ENCODE measurements at places on chromosomes 16 and 17.

- DNase-seq = no peak
Measured at GRCh38 chr16:21608639-21609328, 9.4 kb downstream of the METTL9 start.

DNA sequence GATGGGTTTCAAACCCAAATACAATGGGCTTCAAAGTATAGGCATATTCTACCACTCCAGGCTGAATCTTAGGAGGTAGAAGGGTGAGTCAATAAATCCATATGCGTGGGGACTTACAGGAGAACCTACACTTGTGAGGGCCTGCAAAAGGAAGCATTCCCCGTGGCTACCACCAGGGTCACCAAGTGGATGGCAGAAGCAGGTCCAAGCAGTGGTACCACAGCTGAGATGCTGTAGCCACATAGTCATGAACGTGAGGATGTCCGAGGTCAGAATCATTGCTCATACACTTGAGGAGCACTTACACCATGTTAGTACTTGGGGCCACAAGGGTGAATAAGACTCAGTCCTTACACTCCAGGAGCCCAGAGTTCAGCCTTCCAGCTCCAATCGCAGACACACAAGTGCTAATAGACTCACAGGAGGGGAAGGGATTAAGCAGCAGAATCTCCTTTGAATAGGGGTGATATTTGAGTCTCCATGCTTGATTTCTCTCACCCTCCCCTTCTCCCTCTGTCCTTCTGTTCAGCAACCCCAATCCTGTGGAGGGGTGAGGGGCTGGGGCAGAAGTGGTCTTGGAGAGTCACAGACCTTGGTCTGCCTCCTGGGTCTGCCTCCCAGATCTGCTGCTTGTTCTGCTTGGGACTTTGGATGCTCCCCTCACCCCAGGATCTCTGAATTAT is 42.5 kb upstream of the ASIC2 start:
- no peak for DNase-seq

- no peak for DNase-seq
Measured at GRCh38 chr17:27338536-27338985, 44.6 kb downstream of the WSB1 start.

DNA sequence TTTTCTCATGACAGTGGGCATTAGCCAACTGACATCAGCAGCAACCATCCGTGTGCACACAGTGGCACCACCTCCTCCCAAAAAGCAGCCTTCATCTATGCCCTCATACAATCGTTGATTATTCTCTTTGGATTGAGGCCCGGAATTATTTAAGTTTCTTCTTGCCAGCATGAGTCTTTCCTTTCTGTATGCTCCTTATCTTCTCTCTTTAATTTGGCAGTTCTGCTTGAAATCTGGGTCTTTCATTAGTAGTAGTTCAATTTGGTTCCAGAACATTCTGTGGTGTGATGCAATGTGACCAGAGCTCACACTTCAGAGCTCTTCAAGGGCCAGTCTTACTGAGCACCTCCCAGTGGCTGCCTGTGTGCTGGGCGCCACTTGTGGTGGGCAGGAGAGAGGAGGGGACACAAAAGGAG is 52.2 kb upstream of the STH start:
- no peak for DNase-seq

GRCh38 chr17:31724026-31724425 is 135.0 kb downstream of the COPRS start:
- DNase-seq = no peak

DNA sequence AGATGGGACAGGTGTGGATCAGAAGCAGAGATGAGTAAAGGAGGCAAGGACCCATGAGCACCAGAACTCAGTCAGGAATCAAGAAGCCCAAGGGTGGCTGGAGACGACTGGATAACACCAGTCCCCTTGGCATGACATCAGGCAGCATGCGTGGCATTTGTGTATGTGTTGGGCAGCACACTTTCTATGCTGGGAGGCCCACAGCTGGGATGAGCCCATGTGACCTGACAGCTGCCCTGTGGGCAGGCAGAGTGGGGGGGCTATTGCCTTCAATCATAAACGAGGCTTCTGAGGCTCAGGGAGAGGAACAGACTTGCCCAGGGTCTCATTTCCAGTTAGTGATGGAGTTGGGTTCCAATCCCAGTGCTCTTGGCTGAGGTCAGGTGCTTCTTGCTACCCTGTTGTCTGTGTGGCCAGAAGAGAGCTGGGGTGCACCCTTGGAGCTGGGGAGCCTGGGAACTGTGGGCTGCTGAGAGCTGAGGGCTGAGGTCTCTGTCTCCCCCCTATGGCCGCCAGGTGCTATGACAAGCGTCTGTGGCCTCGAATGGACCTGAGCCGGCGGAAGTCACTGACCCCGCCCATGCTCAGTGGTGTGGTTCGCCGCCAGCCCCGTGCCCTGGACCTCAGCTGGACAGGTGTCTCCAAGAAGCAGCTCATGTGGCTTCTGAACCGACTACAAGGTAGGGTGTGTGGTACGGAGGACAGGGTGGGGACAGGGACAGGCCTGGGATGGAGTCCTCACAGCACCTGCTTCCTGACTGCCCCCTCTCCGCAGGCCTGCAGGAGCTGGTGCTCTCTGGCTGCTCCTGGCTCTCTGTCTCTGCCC is 7.1 kb upstream of the ORAI3 start:
- DNase-seq = no peak

DNA sequence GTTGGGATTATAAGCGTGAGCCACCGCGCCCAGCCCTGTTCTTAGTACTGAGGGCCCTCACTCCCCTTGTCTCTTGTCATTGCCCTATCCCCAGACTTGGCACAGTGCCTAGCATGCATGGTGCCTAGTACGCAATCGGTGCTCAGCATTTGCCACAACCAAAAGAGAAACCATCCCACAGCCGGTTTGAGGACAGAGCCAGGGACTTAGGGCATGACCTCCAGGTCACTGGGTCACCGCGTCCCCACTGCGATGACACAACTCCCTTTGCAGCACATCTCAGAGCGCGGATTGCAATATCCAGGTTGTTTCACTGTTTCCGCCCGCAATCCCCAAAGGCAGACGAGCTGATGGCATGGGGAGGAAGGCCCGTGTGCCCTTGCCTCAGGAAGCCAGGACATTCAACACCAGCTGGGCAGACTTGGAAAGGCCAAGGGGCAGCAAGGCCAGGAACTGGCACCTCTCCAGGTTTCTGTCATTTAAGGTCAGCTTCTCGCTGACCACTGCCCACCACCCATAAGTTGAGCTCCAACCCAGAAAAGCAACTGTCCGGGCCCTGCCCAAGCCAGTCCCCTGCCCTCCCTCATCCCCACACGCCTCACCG is 274.5 kb downstream of the MRTFB start:
- no peak for DNase-seq

DNA sequence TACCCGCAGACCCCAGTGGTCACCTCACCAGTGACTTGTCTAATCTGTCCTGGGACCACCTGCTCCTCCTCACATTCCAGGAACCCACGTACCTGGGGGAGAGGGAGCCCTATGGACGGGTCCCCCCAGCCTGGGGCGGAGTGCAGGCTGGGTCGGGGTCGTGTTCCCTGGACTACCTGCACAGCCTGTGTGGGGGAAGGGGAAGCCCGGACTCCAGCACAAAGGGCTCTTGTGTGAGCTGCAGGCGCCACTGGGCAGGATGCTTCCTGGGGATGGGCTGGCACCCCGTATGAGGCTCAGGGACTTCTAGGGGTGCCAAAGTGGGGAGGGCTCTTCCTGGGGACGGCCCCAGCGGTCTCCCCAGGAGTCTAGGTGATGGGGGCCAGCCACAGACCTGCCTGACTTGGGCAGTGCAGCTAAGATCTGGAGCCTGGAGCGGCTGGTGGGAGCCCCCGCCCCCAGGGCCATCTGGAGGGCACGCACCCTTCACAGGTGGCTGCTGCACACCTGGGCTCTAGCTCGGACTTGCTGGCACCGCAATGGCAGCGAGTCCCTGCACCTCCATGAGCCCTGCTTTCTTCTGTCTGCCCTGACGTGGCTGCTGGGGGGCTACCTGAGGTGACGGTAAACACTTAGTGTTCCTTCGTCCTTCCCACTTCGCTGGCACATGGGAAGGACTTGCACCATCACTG is 7.5 kb downstream of the VASN start:
- DNase-seq = no peak

DNA sequence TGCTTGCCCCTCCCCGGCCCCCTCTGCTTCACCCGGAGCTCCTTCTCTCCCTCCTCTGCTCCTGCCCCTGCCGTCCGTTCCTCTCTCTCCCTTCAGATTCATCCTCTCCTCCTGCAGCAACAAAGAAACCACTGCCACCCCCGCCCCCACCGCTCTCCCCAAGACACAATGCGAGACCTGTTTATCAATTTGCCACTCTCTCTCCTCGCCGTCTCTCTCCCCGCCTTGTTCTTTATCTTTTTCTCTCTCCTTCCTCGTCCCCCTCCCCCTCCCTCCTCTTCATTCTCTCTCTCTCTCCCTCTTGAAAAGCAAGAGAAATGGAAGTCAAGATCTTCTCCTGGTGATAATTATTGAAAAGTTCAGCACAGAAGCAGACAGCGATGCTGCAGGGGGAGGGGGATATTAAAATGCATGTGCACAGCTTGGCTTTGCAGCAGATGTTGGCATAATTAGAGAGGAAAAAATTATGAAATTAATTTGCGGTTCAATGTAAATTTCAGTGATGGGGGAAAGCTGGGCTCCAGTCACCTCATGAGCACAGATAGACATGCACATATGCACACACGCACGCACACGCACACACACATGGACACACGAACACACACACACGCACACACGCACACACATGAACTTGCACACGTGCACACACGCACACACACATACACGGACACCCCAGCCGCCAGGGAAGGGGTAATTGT is 58.1 kb upstream of the CBFA2T3 start:
- no peak for DNase-seq

GRCh38 chr17:47877368-47878034 is 18.5 kb upstream of the SP2 start:
- no peak for DNase-seq

DNA sequence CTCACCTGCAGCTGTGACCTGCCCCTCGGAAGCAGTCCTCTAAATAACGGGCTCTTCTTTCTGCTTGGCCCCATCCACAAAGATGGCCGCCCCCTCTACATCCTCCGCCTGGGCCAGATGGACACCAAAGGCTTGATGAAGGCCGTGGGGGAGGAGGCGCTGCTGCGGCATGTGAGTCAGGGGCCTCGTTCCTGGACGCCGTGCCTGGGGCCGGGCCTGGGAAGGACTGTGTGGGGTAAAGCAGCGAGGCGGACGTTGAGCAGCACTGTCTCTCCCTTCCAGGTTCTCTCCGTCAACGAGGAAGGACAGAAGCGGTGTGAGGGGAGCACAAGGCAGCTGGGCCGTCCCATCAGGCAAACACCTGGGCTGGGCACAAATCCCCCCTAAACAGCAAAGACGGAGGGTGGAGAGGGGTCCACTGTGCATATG is 33.1 kb downstream of the NAGPA start:
- DNase-seq = no peak

GRCh38 chr16:30747331-30747730 is 894 bp upstream of the PHKG2 start:
- DNase-seq = no peak

GRCh38 chr17:79007504-79008381 is 1.8 kb downstream of the CANT1 start:
- no peak for DNase-seq

- no peak for DNase-seq
Measured at GRCh38 chr16:89167425-89167941, 4.1 kb upstream of the CDH15 start.

DNA sequence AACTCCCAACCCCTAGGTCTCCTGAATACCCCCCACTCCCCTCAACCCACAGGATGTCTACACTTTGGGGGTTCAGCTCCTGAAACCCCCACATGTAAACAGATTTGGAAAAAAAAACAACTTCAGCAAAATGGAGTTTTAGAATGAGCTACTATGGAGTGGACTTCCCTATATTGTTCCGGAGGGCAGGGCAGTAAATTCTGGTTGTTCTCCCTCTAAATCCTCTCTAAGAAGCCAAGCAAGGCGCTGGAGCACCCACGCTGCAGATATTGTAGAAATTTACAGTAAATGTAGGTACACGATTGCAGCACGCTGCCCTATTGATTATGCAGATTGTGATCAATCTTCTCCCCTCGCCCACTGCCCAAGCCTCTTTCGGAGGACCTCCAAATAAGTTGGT is 8.5 kb upstream of the ZFHX3 start:
- DNase-seq = no peak

- DNase-seq = no peak
Measured at GRCh38 chr17:1487939-1488825, 4.3 kb downstream of the MYO1C start.

Measured in esophagus squamous epithelium (tissue), 5 donors.